CD4-positive, alpha-beta T cell treated with Interleukin-6 for 4 hours (primary cell): ENCODE measurements at places on chromosomes 5 and 9.

GRCh38 chr9:108104991-108105390 lies 615.4 kb upstream of the KLF4 start:
- no peak for DNase-seq

DNA sequence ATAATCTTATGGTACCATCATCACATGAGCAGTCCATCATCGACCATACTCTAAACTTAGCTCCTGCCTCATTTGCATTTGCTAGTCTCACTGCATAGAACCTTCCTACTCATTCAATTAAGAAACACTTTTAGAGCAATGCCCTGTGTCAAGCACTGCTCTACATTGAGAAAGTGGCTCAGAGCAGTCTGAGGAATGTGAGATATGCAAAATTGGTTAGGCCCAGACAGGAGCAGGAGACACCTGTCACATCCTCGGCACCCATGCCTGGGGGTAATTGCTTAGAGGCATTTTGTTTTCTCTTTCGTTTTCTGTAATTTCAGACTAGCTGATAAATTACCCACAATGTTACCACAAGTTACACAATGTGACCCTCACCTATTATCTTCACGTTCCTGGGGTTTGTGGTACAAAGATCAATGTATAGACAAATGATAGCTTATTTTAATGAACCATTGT lies 4.9 kb upstream of the RARS1 start:
- DNase-seq: no peak

DNA sequence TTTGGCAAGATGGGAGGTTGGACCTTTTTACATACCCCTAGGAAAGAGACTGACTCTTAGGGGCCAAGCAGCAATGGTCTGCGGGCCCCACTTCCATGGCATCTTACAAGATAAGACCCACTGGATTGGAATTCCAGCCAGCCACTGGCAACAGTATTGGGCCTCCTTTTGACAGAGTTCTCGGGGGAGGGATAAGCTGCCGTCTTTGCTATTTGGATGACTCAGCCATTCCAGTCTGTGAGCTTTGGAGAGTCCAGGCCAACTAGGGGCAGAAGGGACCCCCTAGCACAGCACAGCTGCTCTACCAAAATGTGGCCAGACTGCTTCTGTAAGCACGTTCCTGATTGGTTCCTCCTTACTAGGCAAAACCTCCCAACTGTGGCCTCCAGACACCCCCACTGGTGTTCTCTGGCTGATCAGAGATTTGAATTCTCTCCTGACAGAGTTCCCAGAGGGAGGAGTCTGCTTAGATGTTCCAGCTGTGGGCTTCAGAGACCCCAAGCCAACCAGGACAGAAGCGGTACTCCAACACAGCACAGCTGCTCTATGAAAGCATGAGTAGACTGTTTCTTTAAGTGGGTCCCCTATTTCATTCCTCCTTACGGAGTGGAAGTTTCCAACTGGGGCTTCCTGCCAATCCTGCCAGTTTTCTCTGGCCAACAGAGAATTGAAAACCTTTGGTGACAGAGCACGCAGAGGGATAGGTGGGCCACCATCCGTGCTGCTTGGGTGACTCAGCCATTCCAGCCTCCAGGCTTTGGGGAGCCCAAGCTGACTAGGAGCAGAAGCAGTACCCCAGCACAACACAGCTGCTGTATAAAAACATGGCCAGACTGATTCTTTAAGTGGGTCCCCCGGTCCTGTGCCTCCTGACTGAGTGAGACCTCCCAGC lies 672.1 kb upstream of the RIOK2 start:
- no peak for DNase-seq

GRCh38 chr5:89327608-89328007 lies 444.6 kb upstream of the MEF2C start:
- no peak for DNase-seq

DNA sequence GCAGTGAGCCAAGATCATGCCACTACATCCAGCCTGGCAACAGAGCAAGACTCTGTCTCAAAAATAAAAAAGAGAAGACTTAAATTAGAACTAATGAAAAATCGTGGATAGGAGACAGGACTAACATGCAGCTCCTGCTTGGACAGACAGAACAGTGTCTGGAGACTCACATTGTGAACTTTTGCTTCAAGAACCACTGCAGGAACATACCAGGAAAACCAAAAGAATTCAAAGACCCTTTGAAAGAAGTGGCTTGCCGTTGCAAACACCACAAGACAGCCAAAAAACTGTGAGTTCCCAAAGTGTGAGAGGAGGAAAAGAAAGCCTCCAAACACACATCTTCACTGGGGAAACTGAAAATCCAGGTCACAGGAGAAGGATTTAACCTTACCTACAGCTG lies 48.8 kb upstream of the SNAPC3 start:
- DNase-seq: no peak

DNA sequence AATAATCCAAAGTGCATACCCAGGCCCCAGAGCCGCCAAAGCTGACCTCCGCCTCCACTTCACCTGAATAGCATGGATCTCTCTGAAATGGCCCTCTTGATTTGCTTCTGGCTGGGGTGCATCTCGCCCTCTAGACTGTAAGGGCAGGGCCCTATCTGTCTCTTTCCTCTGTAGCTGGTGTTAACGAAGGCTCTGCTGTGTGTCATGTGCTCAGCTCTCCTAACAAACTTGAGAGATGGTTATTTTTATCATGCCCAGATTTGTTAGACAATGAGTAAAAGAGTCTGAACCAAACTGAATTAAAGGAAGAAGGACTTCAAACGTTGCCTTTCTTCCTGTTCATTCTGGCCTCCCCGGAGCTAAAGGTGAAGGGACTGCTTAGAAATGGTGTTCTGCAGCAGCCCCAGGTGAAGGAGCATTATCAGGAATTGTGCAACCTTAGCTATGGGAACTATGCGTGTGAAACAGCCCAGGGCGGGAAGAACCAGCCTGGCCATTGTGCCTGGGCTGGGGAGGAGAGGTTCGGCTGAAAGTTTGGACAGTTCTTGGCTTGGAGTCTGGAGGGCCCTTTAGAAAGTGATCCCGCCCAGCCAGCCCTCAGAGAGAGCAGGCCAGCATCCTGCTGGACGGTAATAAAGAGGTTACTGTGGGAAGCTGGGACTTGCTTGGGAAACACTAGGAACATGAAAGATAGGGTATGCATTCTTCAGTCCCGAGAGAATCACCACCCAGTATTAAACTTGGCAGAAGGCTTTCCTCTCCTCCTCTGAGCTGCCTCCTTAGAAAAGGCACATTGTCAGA lies 73.5 kb downstream of the WWC1 start:
- no peak for DNase-seq

- DNase-seq: no peak
These were observed 168.4 kb downstream of the TSSK1B start for GRCh38 chr5:113266227-113266912.

- DNase-seq: no peak
These were observed 56.0 kb downstream of the KIAA0825 start for GRCh38 chr5:94562327-94562971.

- no peak for DNase-seq
These were observed 539.5 kb downstream of the EBF1 start for GRCh38 chr5:158560170-158560569.

DNA sequence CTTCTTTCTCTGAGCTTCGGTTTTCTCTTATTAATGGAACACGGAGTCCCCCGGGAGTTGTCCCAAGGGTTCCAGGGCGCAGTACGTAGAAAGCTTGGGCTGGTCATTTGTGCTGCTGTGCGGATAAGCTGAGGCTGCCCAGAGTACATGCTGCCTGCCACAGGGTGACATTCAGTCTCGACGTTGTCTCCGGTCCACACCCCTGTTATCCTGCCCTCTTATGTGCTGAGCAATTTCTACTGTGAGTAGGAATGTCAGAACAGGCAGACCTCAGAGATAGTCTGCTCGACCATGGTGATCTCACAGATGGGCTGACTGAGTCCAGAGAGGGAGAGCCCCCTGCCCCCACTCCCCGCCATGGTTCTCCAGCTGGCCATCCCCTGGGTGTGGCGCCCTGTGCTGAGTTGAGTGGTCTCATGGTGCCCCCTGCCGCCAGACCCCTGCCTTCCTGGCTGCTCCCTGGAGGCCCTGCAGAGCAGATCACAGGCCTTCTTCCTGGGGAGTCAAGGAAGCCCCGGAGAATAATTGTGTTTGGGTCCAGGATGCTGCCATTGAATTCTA lies 124.0 kb downstream of the RGS3 start:
- DNase-seq: peak; percentile 50

DNA sequence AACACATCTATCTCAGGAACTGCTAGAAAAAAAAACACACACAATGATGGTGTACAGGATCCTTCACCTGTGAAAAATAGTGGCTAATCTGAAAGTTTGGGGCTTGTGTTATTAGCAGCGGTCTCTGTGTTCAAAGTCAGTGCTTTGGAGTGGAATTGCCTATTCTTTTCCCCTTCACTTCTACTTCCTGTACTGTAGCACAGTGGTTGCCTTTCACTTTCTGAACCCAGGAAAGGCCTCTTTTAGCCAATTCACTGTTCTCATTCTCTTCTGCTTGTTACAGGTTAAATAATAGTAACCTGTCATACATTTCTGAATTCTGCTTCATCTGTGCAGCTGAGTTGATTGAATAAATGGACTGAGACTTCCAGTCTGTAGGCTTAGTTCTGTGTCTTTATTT lies 161.3 kb upstream of the RGS7BP start:
- DNase-seq: no peak

- DNase-seq: no peak
These were observed 10.5 kb downstream of the ECSCR start for GRCh38 chr5:139451878-139452660.

GRCh38 chr9:93059011-93059714 lies 662 bp downstream of the SUSD3 start:
- DNase-seq: peak; percentile 50

DNA sequence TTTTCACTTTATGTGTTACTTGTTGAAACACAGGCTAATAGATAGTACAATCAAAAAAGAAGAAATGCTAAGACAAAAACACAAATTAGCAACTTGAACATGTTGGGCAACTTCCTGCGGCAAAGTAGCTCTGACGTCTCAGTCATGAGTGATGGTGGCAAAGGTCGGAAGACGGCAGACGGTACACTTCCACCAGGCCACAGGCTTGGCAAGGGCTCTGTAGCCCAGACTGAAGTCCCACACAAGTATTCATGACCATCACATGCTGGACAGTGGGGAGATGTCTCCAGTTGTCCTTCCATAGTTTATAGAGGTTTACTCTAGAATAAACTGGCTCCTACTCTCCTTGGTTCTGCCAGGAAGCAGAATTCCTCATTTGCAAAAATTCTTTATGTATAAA lies 831.3 kb downstream of the MTRR start:
- no peak for DNase-seq

- DNase-seq: no peak
These were observed at the start of gene CDH12 for GRCh38 chr5:22852807-22853660. Gene CDH12 (minus strand): TSS chr5:22853344.

DNA sequence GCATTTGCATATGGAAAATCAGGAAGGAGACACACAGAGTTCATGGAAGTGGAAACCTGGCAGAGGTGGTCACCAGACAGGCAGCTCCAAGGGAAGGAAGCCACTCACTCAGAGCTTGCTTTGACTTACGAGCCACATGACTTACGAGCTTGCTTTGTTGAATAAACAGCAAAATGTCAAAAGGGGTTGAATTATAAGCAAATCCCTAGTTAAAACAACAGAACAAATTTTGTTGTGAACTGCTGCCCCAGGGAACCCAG lies 164.3 kb downstream of the SYK start:
- DNase-seq: no peak

DNA sequence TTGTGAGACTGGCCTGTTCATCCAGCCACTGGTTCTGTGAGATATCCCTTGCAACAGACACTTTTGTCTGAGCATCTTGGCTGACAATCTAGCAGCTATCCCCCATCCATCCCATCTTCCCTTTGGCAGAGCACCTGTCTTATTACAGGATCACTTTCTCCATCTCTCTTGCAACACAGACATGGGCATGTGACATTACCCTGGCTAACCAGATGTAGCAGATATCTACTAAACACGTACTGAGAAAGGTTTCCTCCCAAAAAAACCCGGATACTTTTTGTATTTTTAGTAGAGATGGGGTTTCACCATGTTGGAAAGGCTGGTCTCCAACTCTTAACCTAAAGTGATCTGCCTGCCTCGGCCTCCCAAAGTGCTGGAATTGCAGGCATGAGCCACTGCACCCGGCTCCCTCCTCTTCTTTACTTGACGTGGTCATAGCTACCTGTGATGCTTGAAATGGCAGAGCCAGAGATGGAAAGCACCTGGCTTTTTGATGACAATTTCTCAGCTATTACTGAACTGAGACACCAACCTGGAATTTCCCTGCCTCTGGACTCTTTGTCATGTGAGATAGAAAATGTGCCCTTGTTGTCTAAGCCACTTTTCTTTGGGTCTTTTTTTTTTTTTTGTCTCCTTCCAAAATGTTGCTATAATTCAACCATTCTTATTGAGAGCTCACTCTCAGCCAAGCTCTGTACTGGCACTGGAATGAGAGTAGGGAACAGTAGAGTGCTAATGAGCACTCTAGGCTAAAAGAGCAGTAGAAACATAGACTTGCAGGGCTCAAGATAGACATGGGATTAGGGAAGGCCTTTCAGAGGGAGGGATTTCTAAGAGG lies 32.6 kb downstream of the FNBP1 start:
- DNase-seq: no peak

GRCh38 chr5:5666369-5666768 lies 243.9 kb downstream of the ICE1 start:
- DNase-seq: no peak

DNA sequence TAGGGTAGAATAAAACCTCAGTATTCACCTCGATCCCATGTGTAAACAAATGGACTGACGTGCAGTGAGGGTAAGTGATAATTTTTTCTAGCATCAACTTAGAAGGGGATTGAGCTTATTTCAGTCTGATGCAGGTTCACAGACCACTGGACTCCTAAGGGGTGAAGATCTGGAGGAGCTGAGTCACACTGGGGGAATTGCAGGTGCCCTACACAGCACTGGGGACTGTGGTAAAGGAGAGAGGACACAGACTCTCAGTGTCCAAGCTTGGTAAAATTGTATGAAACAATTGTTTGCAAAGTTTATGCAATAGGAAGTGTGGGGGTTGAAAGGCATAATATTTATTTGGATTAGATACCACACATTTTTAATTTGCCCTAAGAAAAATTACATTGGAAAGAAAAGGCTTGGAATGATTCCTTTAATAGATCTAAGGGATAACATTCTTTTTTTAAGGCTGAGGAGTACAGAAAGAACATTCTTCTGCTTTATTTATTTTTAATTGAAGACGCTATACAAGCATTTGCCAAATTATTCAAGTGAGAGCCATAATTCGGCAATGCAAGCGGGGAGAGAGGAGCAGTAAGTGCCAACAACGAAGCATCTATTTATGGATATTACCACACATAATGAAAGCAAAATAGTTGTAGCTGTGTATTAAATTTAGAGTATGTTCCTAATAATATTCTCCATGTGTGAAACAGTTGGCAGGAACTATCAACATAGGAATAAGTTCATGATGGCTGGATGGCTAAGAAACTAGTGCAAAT lies 766.9 kb upstream of the ADAMTS16 start:
- DNase-seq: no peak

DNA sequence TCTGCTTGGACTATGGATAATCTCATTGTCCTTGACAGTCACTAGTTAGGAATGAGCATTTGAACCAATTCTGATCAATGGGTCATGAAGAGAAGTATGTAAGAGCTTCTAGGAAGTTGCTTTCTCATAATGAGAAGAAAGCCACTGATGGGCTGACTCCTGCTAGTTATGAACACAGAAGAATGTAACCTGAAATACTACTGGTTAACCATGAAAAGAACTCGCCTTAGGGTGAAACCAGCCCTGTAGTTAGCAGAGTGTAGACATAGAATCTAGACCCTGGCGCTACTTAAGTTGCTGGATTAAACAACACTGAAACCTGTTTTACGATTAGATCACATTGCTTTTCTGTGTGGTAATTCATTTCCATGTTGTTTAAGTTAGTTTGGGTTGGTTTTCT lies 26.6 kb downstream of the SLF1 start:
- no peak for DNase-seq

GRCh38 chr9:78940121-78940855 lies 631.5 kb upstream of the TLE4 start:
- DNase-seq: no peak
